ENCODE measurements at places on chromosomes 4 and X.

- no peak for DNase-seq
Observed at GRCh38 chrX:21831496-21831895, 7.9 kb upstream of the MBTPS2 start.

DNA sequence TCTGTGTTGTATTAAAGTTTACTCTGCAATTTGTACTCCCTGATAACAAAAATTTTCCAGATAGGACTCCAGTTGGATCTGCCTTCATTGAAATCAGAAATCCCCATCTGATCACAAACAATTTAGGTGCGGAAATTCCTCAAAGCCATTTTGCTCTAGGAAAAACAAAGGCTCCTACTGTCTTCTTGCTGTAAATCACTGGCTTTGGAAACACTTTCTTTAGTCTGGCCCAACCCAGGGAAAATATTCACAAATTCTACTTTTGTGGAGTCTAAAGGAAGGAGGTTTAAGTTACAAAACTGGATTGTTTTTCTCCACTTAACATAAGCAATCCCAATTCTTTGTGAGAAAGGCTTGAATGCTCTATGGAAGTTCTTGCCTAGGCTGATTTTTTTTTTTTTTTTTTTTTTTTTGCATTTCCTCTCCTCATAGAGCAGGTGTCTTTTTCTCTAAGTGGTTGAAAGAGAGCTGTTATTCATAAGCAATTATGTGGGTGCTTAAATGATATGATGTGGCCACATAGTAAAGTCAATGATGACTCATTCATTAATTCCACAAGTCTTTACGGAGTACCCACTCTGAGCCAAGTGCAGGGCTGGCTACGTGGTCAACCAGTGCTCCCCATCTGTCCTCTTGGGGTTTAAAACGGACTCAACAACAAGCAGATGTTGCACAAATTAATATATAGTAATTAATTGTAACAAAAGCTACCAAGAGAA, 261.4 kb downstream of the LDB2 start:
- DNase-seq: no peak

DNA sequence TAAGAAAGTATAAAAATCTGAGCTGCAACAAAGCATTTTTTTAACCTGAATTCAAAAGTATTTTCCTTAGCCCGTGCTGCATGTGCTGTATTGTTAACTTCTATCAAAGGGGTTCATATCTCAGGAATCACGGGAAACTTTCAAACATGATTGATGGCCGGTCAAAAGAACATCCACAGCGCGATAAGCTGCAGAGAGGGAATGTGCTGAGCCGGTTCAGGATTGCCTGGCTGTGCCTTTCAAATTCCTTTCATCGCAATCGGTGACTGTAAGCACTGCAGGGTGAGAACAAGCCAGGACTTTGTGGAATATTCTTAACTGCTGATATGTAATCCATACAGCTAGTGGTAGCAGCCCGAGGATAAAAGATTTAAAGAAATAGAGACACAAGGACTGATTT, 210.9 kb upstream of the NOCT start:
- DNase-seq: no peak

DNA sequence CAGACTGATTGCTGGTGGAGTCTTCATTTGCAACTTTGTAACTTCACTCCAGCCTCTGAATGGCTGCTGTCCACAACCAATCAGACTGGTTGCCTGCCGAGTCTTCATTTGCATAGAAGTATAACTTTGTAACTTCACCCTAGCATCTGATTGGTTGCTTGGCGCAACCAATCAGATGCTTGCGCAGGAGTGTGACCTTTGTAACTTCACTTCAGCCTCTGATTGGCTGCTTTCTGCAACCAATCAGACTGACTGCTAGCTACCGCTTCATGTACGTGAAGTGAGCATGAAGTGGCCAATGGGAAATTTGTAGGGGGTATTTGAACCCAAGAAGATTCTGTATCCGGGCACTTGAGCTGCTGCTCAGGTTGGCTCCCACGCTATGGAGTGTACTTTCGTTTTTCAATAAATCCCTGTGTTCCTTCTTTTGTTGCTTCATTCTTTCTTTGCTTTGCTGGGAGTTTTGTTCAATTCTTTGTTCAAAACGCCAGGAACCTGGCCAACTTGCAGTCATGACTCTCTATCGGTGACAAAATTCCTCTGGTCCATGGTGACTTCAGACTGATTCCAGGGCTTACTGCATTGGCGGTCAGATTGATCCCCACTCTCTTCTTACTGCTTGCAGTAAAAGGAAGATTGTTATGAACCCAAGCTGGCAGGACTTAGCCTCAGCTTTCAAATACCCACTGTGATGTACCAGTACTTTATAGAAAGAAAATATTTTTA, 46.4 kb upstream of the FGG start:
- DNase-seq: no peak

DNA sequence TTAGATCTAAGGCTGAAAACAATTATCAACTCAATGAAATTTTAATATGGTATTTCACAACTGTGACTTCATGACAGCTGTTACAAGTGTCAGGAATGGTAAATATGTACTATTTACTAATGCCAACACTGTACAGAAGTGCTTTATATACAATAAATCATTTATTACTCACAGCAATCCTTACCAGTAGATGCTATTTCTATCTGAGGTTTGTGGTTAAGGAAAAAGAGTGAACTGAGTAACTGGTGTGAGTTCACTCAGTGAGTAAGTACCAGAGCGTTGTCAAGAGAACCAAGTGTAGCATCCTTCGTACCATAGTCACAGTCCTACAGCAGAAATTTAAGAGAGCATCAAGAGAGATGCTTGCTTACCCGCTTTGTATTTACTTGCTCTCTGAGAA, 23.3 kb downstream of the MTHFD2L start:
- no peak for DNase-seq

Data from activated CD4-positive, alpha-beta T cell treated with anti-CD3 and anti-CD28 coated beads, Interleukin-2, amount 50 U/mL, for 4 hours (primary cell).